ENCODE measurements at places on chromosomes 12 and 14. TPM values are rescaled to one million over a fixed set of nuclear protein-coding genes. Genes with fewer than 3 reads are reported as not detected.

DNA sequence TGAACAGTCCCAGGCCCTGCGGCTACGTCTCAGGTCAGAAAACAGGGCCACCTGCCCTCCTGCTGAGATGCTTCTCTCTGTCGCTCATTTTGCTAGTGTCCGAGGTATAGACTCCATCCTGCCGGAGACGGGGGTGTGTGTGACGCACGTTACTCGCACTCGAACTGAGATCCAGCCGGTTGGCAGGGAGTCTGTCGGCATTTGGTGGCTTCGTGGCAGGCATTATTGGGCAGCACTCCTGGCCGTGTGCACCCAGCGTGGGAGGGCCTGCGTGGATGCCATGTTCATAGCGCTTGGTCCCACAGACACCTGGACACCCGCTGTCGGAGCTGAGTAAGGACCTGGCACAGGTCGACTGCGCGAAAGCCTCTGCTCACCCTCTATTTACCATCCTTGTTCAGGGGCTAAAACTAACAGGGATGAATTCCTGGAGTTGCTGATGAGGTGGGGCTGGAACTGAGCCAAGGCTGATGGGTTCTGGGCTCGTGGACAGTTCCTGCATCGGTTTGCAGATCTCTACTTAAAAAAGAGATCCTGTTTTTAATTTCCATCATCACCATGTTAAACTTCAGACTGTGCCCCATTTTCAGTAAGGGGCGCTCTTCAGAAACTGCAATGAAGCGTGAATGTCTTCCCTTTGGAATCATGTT is 28.6 kb downstream of the AACS start:
- no peak for DNase-seq

DNA sequence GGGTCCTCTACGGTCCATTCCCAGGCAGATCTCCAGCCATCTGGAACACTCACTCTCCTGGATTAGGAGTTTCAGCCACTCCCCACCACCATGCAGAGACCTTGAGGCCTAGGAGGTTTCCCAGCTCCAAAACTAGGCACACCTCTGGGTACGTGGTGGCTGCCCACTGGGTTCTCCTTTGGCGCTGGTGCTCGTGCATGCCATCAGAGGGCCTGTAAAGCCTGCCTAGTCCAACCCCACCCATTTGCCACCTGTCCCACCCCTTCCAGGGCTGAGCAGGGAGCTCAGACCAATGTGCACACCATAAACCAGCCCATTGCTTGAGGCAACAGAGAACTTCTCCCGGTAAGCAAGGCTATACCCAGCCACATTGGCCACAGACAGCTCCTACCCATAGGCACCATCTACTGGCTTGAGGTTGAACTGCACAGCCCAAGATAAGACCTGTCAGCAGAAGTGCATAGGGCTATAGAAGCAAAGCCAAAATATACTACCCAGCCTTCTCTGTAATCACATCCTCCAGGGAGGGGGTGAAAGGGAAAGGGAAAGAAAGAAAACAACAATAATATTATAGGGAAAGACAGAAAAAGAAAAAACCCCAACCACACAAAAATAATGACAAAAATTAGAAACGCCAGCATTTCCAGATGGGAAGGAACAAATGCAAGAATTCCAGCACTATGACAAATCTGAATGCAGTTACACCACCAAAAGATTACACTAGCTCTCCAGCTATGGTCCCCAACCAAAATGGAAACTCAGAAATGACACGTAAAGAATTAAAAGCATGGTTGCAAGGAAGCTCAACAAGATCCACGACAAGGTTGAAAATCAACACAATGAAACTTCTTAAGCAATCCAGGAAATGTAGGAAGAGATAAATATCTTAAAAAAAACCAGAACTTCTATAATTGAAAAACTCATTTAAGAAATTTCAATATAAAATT is 111.9 kb upstream of the CCDC175 start:
- DNase-seq = peak; percentile 24

CCDC88C gene
- total RNA-seq = 20.8 TPM

GRCh38 chr12:9750276-9751203 is 10.2 kb downstream of the CD69 start:
- DNase-seq = peak; percentile 46

DNA sequence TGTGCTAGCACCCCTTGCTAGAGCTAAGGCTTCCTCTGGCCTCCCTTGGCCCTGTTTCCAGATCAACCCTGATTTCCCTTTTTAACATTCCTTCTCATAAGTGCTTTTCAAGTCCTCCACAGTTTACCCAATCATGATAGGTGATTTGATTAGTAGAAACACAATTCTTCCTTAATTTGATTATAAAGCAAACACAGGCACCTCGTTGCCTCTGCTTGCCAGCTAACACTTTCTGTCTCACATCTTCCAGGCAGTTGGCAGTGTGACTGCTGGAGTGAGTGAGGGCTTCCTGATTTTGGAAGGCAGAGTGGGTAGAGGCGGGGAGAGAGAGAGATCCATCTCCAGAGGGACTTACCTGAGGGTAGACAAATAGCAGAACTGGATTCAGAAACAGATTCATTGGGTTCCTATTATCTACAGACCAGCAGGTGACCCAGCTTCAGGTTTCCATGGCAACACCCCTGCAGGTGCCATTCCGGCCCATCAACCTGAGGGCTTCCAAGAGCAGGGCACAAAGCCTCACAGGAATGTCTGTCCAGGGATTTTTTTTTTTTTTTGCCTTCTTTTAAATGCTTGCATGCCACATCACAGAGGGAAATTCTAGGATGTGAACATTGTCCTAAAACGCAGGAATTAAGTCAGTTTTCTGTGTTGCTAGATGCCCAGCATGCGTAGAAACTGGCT is 77.7 kb downstream of the PLXNC1 start:
- no peak for DNase-seq

EMP1 gene
- total RNA-seq = 110 TPM

DNA sequence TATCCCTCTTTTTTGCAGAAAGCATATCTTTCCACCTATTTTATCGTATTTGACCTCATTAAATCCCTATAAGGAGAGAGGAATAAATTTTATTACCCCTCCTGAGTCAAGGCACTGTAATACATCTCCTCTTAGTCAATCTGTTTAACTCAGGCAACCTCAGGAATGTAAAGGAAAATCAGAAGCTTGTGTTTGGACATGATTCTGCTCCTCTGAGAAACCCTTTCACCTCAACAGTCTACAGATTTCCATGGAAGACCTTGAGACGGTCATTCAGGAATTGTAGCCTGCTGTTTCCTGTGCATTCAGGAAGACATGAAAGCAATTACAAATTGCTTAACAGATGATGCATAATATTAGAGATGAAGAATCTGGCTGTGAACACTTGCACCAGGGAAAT is 360.8 kb downstream of the PAWR start:
- DNase-seq = no peak

GRCh38 chr14:99589031-99589441 is 15.0 kb downstream of the CCDC85C start:
- DNase-seq = no peak

ATXN7L3B gene
- total RNA-seq = 28.1 TPM

KCNC2 gene
- total RNA-seq = not detected

- no peak for DNase-seq
These were observed 153.1 kb downstream of the HMGA2 start for GRCh38 chr12:65977384-65977783.

- no peak for DNase-seq
These were observed 41.3 kb upstream of the CEP83 start for GRCh38 chr12:94500831-94501567.

POTEG gene
- not detected for total RNA-seq

DNA sequence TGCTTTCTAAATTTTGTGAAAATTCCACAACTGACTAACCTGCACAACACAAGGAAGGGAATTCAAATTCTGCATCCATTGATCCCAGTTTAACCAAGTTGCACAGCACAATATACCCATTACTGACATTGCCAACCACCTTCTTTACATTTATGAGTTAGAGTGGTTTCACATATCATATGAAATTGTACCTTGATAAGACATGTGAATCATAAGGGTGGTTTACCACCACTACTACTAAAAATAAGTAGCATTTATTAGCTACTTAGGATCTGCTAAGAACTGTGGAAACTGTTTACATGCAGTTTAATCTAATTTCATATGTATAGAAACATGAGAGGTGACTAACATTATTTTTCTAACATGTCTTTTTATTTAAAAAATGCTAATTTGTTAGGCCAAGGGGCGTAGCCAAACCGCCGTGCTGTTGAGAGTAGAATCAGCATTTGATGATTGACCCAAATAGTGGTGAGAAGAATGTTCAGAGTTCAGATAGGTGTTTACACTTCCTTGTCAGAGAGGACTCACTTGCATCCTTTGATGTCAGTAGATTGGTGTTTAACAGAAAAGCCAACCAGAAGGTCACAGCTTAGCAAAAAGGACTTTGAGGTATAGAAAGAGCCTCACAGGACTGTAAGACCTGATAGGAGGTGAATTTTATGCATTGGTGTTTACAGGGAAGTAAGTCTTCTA is 56.2 kb downstream of the LRFN5 start:
- no peak for DNase-seq
